Posterior vena cava (tissue), 2 donors: ENCODE measurements at places on chromosomes 3 and 15. TPM values are rescaled to one million over a fixed set of nuclear protein-coding genes. Genes with fewer than 3 reads are reported as not detected.

DNA sequence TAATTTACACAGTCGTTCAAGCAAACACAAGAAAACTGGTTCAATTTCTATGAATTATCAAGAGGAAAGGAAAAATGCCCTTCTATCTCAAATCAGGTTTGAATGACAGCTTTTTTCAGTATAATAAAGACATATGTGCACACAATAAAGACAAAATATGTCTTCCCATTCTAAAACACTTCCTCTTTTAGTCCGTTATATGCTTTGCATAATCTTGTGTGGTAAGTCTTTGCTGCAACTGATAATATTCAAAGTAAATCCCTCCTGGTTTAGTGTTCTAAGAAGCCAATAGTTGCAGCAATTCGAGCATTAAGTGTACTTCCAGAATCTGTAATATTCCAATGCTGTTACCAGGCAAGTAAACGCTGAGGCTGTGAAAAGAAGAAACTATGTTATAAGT, 43.7 kb upstream of the MAPKBP1 start:
- no peak for DNase-seq

DNA sequence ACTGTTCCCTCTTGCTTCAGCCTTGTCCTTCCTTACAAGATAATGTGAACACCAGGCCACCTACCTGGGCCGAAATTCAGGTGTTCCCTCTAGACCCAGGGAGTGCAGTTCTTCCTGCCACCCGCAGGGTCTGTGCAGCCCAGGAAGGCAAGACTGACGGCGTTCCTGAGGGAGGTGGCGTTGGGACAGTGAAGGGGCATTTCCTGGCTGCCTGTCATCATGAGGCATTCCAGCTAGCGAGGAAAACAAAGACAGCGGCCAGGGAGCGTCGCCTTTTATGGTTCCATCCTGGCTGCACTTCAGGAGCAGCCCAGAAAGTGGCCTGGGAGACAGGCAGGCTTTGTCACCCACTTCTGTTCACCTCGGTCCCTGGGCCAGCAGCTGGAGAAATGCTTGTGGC, 84.8 kb upstream of the WNT5A start:
- DNase-seq = no peak

DNA sequence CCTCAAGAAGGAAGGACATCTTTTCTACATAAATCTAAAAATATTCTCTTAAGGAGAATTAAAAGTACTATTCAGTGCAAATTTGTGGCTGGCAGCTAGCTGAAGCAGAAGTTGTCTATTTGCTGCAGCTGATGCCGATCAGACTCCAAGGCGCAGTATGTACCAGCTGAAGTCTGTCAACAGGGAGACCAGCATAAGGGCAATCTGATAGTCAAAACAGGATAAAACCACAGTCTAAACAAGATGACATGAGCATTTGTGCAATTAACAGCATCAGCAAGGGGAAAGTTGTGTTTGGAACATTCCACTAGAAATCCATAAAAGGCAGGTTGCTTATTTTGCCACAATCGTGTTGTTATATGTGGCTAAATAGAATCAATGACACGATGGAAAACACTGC, 198.2 kb upstream of the ROBO2 start:
- no peak for DNase-seq

DNA sequence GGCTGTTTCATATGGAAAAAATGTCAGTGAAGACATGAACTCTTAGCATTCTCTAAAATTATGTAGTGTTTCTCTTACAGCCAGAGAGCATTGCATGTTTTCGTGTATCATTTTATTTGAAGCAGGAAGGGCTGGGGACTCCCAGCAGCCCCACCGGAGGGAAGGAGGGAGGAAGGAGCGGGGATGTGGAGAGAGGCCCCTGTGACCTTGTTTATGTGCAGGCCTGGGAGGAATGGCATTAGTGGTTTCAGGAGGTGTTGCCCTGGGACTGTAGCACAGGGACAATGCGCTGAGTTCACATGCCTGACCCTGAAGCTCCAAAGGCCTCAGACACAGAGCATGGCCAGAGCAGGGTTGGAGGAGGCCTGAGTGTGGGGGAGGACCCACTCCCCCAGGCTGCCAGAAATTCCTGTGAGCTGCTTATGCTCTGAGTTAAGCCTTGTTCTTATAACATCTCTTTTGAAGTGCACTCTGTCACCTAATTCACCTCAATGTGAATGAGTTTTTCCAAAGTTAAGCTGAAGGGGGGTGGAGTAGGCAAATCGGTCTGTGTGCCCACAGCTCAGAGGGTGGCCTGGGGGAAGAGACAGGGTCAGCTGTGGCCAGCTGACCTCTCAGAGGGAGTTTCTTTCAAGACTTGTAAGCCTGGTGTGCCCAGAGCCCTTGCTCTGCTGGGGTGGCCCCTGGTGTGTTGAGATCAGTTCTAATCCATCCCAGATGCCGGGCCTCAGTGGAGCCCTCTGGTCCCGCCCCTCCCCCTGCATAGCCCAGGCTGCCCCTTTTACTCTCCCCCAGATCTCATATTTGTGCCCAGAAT, 3.9 kb upstream of the RNU6-1 start:
- DNase-seq = peak; percentile 71

- DNase-seq = no peak
These were observed 49.5 kb upstream of the PDZRN3 start for GRCh38 chr3:73674280-73674679.

Gene HYAL1
- 10.6 TPM for total RNA-seq

DNA sequence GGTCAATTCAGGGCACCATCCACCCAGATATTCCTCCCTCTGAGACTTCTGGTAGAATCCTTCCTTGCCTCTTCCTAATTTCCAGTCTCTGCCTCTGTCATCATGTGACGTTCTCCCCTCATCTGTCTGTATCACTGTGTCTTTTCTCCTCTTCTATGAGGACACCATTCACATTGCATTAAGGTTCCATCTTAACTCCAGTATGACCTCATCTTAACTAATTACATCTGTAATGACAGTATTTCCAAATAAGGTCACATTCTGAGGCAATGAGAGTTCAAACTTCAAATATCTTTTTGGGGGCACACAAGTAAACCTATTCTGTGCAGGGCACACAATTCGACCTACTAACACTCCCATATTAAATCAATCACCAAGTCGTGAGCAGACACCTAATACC, 169.7 kb downstream of the FHIT start:
- no peak for DNase-seq
